ENCODE measurements at places on chromosomes 11 and 22. TPM values are rescaled to one million over a fixed set of nuclear protein-coding genes. Genes with fewer than 3 reads are reported as not detected.

CXCR5 gene
- not detected for total RNA-seq

AIFM3 gene
- 0.18 TPM for total RNA-seq

PHRF1 gene
- 12.2 TPM for total RNA-seq

OR8A1 gene
- total RNA-seq, result not detected

VSTM5 gene
- total RNA-seq, result 0.36 TPM

ASRGL1 gene
- 0.28 TPM for total RNA-seq

CAPN1 gene
- total RNA-seq, result 110 TPM

Measured in IMR-90 (cell line).